ENCODE measurements at places on chromosomes 7 and 10.

GRCh38 chr7:151451156-151451555 lies 11.2 kb upstream of the CRYGN start:
- DNase-seq: no peak

DNA sequence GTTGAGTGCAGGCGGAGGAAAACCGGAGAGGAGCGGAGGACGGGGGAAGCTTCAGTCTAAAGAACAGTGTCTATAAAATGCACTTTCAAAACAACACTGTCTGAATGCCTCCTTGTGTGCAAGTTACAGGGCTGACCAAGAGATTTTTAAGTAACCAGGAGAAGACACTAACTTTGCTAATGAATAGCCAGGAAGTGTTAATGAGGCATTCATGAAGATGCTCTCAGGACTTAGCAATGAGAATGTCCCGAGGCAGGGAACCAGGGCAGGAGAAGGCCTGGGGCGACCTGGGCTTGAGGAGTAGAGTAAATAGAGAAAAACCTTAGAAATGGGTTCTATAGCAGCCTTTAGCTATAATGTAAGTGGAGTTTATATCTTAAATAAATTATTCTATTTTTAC lies 312.1 kb downstream of the SKIDA1 start:
- no peak for DNase-seq

- no peak for DNase-seq
Observed at GRCh38 chr7:2488272-2488645, 12.1 kb upstream of the GRIFIN start.

- DNase-seq: no peak
Observed at GRCh38 chr7:1100386-1100785, 12.5 kb downstream of the GPER1 start.

DNA sequence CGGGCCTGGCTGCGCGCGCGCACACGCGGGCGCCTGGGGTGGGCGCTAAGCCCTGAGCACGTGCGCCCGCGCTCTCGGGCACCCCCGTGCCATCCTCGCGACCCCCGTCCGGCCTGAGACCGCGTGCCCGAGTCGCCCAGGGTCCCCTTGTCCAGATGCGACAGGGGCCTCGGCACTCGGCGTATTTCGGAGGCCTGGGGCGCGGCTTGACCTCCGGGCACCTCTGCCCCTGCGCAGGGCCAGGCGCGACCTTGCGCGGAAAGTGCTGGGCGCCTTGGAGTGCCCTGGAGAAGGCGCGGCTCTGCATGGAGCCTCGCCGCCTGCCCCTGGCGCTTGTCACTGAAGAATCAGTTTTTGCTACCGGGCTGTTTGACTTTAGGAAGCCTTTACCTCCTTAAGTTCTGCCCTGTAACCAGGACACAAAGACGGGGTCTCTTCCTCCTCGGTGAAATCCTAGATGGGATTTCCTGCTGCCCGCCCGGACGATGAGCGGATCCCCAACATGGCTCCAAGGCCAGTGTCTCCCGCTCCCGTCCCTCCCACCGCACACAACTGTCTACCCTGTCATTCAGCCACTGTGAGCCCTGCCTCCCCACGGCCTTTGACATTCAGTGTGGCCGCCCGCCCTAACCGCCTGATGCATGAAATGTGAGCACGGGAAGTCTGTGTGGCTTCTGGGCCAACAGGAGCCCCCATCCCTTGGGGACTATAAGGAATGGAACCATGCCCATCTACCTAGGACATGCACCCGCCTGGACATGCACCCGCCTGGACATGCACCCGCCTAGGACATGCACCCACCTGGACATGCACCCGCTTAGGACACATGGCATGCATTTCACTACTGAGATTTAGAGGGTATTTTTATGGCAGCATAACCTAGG lies 1.1 kb upstream of the STK32C start:
- no peak for DNase-seq

DNA sequence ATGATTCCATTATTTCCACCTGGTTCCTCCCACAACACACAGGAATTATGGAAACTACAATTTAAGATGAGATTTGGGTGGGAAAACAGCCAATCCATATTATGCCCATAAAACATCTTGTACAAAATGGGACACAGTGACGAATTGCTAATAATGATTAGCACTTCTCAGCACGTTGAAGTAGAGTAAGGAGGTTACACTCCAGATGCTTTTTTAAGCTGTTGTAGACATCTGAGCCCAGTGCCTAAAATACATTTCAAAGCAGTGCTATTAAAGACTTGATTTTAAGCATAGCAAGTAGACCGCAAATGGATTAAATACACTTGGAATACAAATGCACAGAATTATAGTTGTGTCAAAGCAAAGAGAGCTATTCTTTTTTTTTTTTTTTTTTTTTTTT lies 105.9 kb downstream of the AASS start:
- no peak for DNase-seq

GRCh38 chr7:143426479-143427142 lies 16.6 kb upstream of the TAS2R60 start:
- DNase-seq: no peak

DNA sequence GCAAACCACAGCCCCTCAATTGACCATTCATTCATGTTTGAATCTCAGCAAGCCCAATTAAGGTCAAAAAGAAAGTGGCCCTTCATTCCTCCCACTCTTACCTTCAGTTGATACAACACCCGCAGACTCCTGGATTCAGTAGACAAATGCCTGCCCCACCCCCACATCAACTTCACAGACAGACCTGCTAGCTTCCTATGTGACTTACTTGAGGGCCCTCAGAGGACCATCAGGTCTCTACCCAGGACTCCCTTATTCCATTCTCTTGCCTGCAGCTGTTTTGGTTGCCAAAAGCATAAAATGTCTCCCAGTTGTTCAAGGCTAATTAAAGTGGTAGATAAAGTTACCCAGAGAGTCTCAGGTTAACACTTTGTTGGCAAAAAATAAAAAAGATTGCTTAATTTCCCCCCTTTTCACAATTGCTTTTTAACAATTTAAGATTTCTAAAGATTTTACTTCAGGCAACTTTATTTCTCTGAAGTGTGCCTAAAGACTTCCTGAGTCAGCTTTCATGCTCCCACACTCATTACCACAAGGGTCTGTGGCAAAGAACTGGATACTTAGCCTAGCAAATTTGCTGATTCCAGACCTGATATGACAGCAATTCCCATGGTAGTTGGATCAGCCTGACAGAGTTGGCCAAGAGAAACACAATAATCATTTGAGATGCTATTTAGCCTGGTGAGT lies 3.3 kb upstream of the MTERF1 start:
- no peak for DNase-seq

DNA sequence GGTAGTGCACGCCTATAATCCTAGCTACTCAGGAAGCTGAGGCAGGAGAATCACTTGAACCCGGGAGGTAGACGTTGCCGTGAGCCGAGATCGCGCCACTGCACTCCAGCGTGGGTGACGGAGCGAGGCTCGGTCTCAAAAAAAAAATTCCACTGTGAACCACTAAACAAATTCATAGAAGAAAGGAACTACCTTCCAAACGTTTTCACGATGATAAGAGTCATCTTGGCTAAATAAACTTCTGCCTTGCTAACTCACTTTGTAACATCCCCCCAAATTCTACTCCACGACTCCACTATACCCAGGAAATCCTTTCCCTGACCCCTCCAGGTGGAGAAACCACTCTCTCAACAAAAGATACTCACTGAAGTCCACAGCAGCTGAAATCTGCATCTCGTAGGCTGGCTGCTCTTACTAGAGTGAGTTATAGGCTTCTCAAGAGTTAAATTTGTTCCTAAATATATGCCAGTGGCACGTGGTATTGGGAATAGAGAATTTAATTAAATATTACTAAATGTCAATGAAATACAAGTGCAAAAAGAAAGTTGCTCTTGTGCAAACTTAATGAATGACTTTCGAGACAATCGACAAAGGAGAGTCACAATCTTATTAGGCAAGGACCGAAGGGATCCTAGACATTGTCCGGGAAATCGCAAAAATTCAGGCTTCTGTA lies 1.6 kb upstream of the GTF2I start:
- no peak for DNase-seq

GRCh38 chr7:36600869-36601530 lies 123.3 kb downstream of the AOAH start:
- DNase-seq: peak; percentile 7

- no peak for DNase-seq
Observed at GRCh38 chr10:112775381-112775780, 174.7 kb upstream of the TCF7L2 start.

Measured in CD14-positive monocyte (primary cell).